ENCODE measurements at places on chromosomes 2 and 18. TPM values are rescaled to one million over a fixed set of nuclear protein-coding genes. Genes with fewer than 3 reads are reported as not detected.

DNA sequence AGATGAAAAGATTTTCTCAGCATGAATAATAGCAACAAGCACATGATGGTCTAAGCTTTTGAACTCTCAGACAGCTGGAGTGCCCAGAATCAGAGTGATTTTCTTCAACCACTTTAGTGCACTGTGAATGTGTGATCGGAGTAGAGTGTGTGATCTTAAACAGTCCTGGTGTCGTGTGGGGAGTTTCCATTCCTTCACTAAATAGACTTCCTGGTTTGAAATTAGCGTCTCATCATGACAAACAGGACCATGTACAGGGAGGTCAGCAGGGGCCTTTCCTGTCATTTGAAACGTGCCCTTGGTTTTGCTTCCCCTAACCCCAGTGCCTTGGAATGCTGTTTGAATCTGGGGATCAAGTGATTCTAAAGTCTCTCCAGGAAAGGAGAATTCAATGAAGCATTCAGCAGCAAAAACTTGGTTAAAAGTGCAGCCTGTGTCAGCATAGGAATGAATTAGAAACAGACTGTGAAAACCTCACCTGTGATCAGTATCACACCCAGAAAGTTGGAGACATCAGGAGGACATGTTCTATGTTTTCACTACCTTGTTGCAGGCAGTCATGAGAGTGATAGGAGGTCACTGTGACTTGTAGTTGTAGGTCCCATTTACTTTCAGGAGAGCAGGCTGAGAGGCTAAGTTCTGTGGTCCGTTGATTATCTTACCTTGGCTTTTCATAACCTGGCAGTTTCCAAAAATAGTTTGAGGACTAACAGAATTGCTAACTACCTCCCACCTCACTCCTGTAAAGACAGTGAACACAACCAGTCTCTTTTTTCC, 400.3 kb downstream of the MTX2 start:
- no peak overlapping the region for H3K4me3 ChIP-seq
- no peaks in the 10 kb centered on the region for H3K27me3 ChIP-seq
- DNase-seq = no peak
- no peaks in the 10 kb centered on the region for H3K4me1 ChIP-seq
- H3K27ac ChIP-seq = no peak overlapping the region
- H3K36me3 ChIP-seq = no peaks in the 10 kb centered on the region

DIPK1C gene
- not detected for total RNA-seq

TMEM163 gene
- not detected for total RNA-seq

CXCR4 gene
- 106 TPM for total RNA-seq

- no peak for DNase-seq
- peaks cover 47% of the 10 kb centered on the region for H3K4me1 ChIP-seq
- no peaks in the 10 kb centered on the region for H3K36me3 ChIP-seq
- no peaks in the 10 kb centered on the region for H3K27me3 ChIP-seq
These were observed 3.4 kb upstream of the SP140L start for GRCh38 chr2:230323385-230324106.

DNA sequence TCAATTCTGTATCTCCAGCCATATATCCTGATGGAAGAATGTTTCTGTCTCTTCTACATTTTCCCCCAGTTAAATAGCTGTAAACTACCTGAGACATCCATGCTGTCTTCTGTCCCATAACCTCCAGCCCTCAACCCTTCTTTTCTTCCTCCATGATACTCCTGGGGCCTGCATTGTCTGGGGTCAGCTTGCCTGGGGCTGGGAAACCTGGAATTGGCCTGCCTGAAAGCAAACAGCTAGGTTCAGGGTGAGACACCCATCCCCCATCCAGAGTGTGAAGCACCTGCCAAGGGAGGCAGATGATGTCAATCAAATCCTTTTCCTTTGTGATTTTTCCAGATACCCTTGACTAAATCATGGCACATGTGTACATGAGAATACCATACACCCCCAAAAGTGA, 313.7 kb upstream of the MGAT5 start:
- DNase-seq = no peak
- H3K36me3 ChIP-seq = no peaks in the 10 kb centered on the region
- no peaks in the 10 kb centered on the region for H3K4me1 ChIP-seq
- no peak overlapping the region for H3K4me3 ChIP-seq

CYRIA gene
- 1.0 TPM for total RNA-seq

- DNase-seq = no peak
- no peaks in the 10 kb centered on the region for H3K36me3 ChIP-seq
- H3K27me3 ChIP-seq = no peaks in the 10 kb centered on the region
- no peaks in the 10 kb centered on the region for H3K4me1 ChIP-seq
These were observed 118.4 kb downstream of the SH3BP4 start for GRCh38 chr2:235070063-235070706.

METTL21A gene
- 32.8 TPM for total RNA-seq

- no peaks in the 10 kb centered on the region for H3K27me3 ChIP-seq
- H3K4me3 ChIP-seq = no peak overlapping the region
- DNase-seq = no peak
- no peaks in the 10 kb centered on the region for H3K4me1 ChIP-seq
- H3K27ac ChIP-seq = no peak overlapping the region
These were observed 44.5 kb downstream of the CCDC74A start for GRCh38 chr2:131572175-131572574.

HJURP gene
- 37.9 TPM for total RNA-seq

NTSR2 gene
- not detected for total RNA-seq

- H3K4me1 ChIP-seq = peaks cover 37% of the 10 kb centered on the region
- no peak overlapping the region for H3K4me3 ChIP-seq
- H3K27ac ChIP-seq = no peak overlapping the region
- H3K27me3 ChIP-seq = no peaks in the 10 kb centered on the region
These were observed 14.5 kb downstream of the CHRNA1 start for GRCh38 chr2:174749793-174750192.

- no peaks in the 10 kb centered on the region for H3K4me1 ChIP-seq
- no peaks in the 10 kb centered on the region for H3K27me3 ChIP-seq
- H3K27ac ChIP-seq = no peak overlapping the region
- no peak for DNase-seq
- H3K4me3 ChIP-seq = no peak overlapping the region
These were observed 127.7 kb downstream of the DYSF start for GRCh38 chr2:71581026-71581425.

IL36B gene
- not detected for total RNA-seq

GRCh38 chr2:24110660-24111303, 12.4 kb downstream of the PFN4 start:
- H3K27me3 ChIP-seq = no peaks in the 10 kb centered on the region
- H3K4me3 ChIP-seq = no peak overlapping the region
- H3K27ac ChIP-seq = no peak overlapping the region
- no peaks in the 10 kb centered on the region for H3K4me1 ChIP-seq
- H3K36me3 ChIP-seq = no peaks in the 10 kb centered on the region

DNA sequence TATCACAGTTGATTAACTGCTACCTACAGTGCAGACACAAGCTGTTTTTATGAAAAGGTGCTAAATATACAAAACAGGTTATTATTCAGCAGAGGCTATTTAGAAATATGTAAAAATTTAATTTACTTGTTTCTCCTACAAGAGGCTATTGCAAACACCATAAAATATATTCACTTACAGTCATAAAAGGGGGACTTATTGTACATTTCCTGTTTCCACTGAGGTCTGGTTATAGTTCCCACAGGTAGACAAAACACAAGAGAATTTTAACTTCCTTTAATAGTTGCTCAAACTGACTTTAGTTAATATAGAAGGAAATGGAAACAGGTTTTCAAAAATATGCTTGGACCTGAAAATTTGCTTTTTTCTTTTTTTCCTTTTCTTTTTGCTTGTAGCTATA, 40.0 kb upstream of the FRZB start:
- no peak overlapping the region for H3K4me3 ChIP-seq
- H3K36me3 ChIP-seq = no peaks in the 10 kb centered on the region
- no peaks in the 10 kb centered on the region for H3K4me1 ChIP-seq
- H3K27ac ChIP-seq = no peak overlapping the region

GRCh38 chr2:31735716-31736115, 155.0 kb upstream of the SRD5A2 start:
- H3K27me3 ChIP-seq = no peaks in the 10 kb centered on the region
- H3K4me3 ChIP-seq = no peak overlapping the region
- no peaks in the 10 kb centered on the region for H3K4me1 ChIP-seq
- H3K27ac ChIP-seq = no peak overlapping the region
- no peaks in the 10 kb centered on the region for H3K36me3 ChIP-seq

- no peak for DNase-seq
- no peaks in the 10 kb centered on the region for H3K27me3 ChIP-seq
- H3K4me1 ChIP-seq = no peaks in the 10 kb centered on the region
- H3K27ac ChIP-seq = no peak overlapping the region
- H3K4me3 ChIP-seq = no peak overlapping the region
These were observed 217.0 kb upstream of the ZNF521 start for GRCh38 chr18:25568986-25569385.

DNA sequence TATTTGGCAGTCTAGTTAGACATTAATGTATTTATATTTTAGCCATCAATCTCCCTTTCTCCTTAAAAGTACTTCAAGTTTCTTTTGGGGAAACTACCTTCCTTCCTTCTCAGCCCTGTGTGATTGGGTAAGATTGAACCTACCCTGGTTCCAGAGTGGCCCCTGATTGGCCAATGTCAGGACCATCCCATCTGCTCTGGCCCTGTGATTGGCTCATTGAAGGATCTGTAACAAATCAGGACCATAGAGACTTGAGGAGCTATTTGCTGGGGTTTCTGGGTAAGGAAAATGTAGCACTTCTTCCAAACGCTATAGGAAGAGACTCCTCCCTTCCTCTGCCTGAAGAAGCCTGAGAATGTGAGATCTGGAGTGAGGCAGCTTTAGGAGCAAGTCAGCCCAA, 59.3 kb downstream of the AQP4 start:
- no peaks in the 10 kb centered on the region for H3K36me3 ChIP-seq
- H3K4me1 ChIP-seq = no peaks in the 10 kb centered on the region
- no peaks in the 10 kb centered on the region for H3K27me3 ChIP-seq
- DNase-seq = no peak
- no peak overlapping the region for H3K4me3 ChIP-seq
- H3K27ac ChIP-seq = no peak overlapping the region

NGEF gene
- total RNA-seq = 0.38 TPM

- no peaks in the 10 kb centered on the region for H3K27me3 ChIP-seq
- H3K4me3 ChIP-seq = no peak overlapping the region
- peaks cover 25% of the 10 kb centered on the region for H3K4me1 ChIP-seq
These were observed 198.5 kb downstream of the UBE2E3 start for GRCh38 chr2:181178823-181179412.

GRCh38 chr2:105262651-105263091, 21.1 kb downstream of the GPR45 start:
- no peaks in the 10 kb centered on the region for H3K4me1 ChIP-seq
- no peak overlapping the region for H3K27ac ChIP-seq
- H3K27me3 ChIP-seq = no peaks in the 10 kb centered on the region
- DNase-seq = no peak
- H3K36me3 ChIP-seq = peaks cover 11% of the 10 kb centered on the region
- H3K4me3 ChIP-seq = no peak overlapping the region

- H3K4me3 ChIP-seq = no peak overlapping the region
- no peaks in the 10 kb centered on the region for H3K4me1 ChIP-seq
- no peaks in the 10 kb centered on the region for H3K36me3 ChIP-seq
- no peaks in the 10 kb centered on the region for H3K27me3 ChIP-seq
These were observed 1894.5 kb upstream of the PIK3C3 start for GRCh38 chr18:40060562-40060961.

AGBL5 gene
- 17.3 TPM for total RNA-seq

DNA sequence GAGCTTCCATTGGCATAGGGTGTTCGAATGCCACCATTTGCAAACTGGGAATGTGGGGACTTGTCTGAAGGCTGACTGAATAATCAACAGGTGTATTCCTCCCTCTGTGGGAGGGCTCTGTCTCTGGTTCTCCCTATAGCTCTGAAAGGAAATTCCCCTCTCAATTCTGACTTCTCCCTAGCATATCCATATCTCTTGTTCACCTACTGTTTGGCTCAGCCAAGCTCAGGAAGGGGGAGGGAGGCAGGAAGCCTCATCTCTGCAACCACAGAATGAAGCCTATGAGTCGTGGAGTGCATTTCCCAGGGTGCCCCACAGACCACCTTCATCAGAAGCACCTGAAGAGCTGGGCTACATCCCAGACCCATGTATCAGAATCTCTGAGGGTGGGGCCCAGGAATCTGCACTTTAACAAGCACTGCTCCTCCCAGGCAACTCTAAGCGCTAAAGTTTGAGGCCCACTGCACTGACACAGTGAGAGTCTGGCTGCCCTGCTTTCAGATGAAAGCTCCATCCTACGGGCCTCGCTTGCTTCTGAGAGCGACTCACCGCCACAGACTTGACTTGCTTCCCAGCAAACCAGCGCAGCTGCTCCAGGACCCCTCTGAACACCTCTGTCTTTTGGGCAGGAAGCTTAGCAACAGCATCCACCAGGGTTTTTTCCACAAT, 32.0 kb downstream of the XDH start:
- H3K4me1 ChIP-seq = no peaks in the 10 kb centered on the region
- DNase-seq = no peak
- no peak overlapping the region for H3K4me3 ChIP-seq
- H3K27me3 ChIP-seq = no peaks in the 10 kb centered on the region
- no peak overlapping the region for H3K27ac ChIP-seq
- no peaks in the 10 kb centered on the region for H3K36me3 ChIP-seq

YES1 gene
- total RNA-seq = 19.0 TPM

UGP2 gene
- 59.2 TPM for total RNA-seq

BOK gene
- not detected for total RNA-seq

MAL gene
- 27.3 TPM for total RNA-seq

DNA sequence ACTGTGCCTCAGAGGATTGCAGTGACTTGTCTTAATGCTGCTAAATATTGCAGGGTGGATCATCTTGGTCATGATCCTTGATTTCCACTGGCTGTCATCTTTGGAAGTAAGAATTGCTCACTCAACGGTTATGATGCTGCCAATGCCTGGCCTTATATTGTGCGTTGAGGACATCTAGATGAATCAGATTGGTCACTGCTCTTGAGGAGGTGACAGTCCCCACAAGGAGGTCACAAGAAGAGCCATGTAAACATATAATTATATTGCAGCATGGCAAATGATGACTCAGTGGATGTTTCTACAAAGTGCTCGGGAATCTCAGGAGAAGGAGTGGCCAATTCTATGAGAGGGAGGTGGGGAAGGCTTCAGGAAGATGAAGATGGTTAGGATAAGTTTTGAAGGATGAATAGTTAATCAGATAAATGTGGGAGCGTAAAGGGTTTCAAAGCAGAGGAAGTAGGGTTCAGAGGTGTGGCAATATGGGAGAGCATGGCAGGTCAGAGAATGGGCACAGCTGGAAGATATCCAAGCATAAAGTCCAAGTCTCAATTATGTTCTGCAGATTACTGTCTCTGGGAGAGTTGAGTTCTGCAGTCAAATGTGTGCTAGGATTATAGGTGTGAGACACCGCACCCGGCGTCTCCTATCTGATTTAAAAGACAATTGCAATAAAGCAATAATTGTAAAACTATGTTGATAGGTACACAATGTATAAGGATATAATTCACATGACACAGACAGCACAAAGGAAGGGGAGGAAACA, 21.3 kb upstream of the TMEM131 start:
- no peak overlapping the region for H3K4me3 ChIP-seq
- H3K4me1 ChIP-seq = no peaks in the 10 kb centered on the region
- H3K27me3 ChIP-seq = no peaks in the 10 kb centered on the region
- DNase-seq = no peak
- H3K27ac ChIP-seq = no peak overlapping the region

EDAR gene
- total RNA-seq = 0.07 TPM

TEX44 gene
- total RNA-seq = not detected

GRB14 gene
- not detected for total RNA-seq

DNA sequence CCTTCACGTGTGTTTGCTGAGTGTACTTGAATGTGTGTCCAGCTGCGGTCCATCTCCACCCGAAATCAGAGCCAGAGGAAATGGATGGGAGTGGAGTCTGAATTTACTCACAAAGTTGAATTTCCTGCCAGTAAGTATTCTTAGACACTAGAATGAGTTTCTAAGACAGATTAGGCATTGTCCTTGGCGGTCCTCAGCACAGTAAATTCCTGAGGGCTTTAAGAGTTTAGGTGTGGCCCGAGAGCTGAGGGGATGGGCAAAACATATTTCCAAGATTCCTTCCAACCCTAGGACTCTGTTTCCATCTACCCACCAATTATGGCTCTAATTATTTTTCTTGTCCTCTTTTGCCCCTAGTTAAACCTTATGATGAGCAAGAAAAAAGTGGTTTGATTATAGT, 90.3 kb upstream of the PHLPP1 start:
- no peak overlapping the region for H3K27ac ChIP-seq
- H3K4me3 ChIP-seq = no peak overlapping the region
- no peaks in the 10 kb centered on the region for H3K36me3 ChIP-seq

All from CD8-positive, alpha-beta memory T cell (primary cell).